ENCODE measurements at places on chromosomes 12 and 14.

- DNase-seq, result no peak
Observed at GRCh38 chr12:24993793-24994192, 44.9 kb upstream of the BCAT1 start.

DNA sequence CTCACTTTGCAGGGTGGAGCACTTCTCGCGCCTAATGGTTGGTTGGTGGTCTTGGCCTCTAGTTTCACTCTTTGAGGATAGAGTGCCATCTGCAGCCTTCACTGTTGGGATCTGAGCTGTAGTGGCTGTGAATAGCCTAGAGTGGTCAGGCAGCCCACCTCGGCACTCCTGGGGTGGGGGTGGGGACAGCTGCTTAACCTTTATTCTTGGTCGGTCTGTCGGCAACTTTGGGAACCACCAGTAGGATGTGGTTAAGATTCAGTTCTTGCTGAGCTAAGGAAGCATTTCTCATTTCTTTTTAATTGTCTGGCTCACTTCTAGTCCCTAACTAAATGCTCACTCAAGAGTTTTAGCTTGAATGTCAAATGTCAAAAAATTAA, 21.1 kb downstream of the TMBIM6 start:
- DNase-seq, result no peak

DNA sequence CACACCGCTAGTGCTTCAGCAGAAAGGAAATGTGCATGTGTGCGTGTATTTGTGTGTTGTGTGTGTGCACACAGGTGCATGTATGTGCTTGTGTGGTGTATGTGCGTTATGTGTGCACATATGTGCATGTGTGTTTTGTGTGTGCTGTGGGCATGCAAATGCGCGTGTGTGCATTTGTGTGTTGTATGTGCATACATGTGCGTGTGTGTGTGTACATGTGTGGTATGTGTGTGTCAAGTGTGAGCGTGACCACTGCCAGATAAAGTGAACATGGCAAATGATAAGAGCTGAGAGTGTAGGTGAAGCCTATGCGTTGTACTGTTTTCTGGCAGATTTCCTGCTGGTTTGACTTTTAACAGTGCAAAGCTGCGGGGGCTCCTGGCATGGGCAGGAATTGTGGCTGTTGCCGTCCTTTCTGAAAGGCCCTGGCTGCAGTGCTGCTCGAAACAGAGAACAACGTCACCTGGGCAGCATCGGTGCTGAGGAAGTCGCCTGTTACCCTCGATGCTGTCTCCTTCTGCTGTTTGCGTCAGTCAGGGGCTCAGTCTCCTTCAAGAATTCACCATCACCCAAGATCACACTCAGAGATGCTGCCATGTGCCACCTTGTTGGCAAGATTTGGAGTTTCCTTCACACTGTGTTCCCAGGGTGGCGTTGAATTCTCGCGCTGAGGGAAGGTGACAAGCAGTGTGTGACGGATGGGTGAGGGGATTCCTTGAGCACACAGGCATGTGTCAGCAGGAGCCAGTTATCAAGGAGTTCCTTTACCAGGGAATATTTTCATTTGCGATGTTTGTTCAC, 56.1 kb downstream of the ADGRD1 start:
- no peak for DNase-seq

DNA sequence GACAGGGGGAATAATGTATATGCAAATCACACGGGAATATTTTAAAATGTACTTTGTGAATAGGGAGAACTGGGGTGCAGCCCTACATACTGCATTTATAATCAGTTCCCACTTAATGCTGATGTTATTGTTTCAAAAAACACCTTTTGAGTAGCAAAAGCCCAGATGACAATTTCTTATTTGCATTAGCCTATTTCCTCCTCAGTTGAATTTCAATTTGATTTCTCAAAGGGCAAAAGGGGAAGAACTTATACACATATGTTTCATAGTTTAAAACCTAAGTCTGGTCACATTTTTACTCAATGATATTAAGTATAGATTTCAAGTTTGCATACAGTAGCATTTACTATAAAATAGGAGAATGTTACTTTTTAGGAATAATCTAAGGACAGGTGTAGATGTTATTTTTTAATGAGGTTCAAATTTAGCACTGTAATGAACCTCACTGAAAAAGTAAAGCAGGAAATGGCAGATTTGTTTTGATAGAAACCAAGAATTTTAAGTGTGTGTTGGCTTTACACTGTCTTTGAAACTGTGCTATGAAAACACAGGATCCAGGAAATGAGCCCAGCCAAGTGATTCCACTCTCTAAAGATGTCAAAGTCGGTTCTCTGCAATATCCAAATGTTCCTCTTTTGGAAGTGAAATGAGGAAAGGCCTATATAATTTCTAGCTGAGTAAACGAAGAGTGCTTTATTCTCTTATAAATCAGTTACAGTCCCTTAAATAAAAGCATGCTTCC, 367.4 kb downstream of the BTG1 start:
- no peak for DNase-seq

DNA sequence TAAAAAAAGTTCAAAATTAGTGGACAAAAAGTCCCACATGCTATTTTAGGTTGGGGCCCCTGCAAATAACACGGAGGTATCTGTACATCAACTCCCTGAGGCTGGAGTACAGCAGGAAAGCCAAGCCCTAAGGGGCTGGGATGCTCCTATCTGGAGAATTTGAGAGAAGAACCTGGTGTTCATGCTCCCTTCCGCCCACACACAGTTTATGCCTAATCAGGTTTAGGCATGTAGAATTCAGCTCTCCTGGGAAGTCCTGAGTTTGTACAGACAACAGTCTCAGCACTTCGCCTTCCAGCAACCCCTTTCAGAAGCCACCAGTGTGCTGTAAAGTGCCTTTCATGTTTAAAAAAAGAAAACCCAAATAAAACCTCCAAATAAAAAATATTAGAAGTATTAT, 237.3 kb upstream of the GRIP1 start:
- no peak for DNase-seq

GRCh38 chr14:72017290-72017689, 85.1 kb downstream of the RGS6 start:
- DNase-seq, result no peak

- peak; percentile 26 for DNase-seq
Observed at GRCh38 chr14:106442857-106443256, 916.5 kb downstream of the TMEM121 start.

DNA sequence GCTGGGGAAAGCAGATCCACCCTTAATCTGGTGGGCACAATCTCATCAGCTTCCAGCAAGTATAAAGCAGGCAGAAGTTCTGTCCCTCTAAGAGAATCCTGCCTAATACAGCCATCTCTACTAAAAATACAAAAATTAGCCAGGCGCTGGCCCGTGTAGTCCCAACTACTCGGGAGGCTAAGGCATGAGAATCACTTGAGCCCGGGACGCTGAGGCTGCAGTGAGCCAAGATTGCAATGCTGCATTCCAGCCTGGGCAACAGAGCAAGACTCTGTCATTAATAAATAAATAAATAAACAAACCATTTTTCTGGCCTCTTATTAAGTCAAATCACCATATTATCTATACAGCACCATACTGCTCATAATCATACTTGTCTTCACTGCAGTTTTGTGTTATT, 111.2 kb downstream of the MED13L start:
- no peak for DNase-seq

DNA sequence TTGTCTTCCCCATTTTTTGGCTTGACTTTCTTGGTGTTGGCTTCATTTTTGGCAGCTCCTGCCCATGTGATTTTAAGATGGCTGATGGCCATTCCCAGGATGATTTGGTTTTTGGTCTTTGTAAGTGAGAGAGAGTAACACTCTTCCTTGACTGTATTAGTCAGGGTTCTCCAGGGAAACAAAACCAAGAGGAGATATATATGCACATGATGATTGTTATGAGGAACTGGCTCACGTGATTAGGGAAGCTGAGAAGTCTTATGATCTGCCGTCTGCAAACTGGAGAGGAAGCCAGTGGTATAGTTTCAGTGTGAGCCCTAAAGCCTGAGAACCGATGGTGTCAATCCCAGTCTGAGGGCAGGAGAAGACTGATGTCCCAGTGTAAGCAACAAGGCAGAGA, 146.6 kb downstream of the NRXN3 start:
- no peak for DNase-seq

DNA sequence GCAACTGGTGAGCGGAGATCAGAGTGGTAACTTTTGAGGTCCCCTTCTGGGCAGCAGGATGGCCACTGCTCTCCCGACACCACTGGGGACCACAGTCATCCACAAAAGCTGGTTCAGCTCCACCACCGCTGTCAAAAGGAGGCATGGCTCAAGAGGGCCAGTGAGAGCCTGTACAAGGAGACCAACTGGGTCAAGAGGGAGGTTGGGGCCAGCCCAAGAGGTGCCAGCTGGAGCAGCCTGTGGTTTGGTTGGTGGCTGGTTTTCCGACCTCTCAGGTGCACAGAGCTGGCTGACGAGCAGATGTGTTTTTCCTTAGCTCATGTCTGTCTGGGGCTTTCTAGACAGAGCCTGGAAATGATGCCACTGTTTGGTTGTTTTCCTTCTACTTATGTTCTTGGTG, 60.1 kb downstream of the ERH start:
- DNase-seq, result no peak

GRCh38 chr14:49754570-49755097, 13.3 kb upstream of the KLHDC2 start:
- no peak for DNase-seq

DNA sequence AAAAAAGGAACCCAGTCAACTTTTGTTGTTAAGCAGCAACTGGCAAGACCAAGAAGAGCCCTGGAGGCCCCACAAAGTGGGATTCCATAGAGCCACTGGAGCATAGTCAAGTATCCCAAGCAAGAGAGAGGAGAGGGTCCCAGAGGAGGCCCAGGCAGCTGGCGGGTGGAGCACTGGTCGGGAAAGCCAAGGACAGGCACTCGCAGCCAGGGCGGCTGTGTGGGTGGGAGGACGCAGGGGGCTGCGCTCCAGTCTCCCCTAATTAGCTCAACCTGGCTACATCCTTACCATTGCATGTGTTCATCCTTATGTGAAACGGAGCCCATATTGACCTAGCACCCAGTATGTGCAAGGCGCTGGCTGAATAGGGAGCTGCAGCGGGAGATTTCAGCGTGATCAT, 18.3 kb upstream of the ZFP36L1 start:
- DNase-seq, result no peak

GRCh38 chr12:127230843-127231260, 1036.1 kb upstream of the TMEM132C start:
- DNase-seq, result no peak

DNA sequence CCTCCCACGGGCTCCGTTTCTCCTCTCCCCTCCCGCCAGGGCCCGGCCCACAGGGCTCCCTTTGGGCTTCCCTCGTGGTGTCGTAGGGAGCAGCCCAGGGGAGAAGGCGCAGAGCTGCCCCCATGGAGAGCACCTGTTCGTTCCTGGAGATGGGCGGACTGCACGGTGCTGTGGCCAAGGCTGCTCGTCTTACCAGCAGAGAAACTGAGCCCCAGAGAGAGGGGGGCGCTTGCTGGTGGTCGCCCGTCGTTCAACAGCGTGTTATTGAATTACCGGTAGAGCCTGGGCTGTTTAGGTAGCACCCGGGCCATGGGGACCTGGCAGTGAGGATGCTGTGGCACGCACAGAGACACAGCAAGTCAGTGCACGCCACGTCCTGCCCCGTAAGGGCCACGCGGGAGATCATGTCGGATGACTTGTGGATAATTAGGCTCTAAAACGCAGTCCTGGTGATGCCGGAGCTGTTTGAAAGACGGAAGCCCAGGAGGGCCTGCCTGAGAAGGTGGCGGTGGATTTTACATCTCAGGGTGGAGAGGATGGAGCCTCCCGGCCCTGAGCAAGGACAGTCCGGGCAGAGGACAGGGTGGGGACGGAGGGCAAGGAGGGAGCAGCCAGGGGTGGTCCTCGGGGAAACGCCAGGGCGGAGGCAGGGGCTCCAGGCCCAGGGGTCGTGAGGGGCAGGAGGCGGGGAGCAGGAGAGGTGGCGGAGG, 134.4 kb downstream of the ADGRD1 start:
- no peak for DNase-seq

DNA sequence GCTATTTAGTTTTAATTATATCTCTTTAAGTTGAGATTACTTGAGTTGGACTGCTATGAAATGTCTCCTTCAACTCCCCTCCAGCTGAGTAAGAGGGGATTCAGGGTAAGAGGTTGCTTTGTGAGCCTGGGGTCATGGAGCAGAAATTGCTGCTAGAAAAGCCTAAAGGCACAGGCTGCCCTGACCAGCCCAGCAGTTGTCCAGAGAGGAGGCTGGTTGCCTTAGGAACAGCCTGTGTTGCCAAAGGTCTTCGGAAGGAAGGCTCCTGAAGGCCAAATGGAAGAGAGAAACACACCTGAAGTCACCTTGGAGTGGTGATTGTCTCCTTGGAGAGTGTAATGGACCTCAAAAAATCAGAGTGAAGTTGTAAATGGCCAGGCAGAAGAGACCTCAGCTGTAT, 235.5 kb upstream of the PDE3A start:
- no peak for DNase-seq

GRCh38 chr12:5087831-5088554, 44.3 kb downstream of the KCNA5 start:
- DNase-seq, result no peak

GRCh38 chr12:96473394-96474093, 15.8 kb upstream of the CFAP54 start:
- DNase-seq, result no peak

- no peak for DNase-seq
Observed at GRCh38 chr12:21438643-21439042, 1.2 kb downstream of the PYROXD1 start.

DNA sequence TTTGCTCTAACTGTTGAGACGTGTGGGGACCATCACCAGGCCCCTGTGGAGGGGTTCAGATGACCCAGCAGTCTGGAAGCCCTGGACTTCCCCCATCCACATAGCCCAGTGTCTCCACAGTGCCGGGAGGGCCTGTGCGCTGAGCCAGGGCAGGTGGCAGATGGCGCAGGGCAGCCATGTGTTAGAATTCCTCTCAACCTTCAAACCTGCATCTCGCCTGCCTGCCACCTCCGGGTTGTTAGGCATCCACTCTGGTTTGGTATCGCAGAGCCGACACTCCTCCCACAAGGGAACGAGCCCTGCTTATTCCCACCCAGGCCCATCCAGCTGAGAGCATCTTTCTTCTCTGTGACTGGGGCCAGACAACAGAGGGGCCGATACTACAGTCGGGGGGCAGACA, 84.5 kb downstream of the ADGRD1 start:
- no peak for DNase-seq

GRCh38 chr12:94309373-94309772, 150.3 kb downstream of the CEP83 start:
- DNase-seq, result no peak

DNA sequence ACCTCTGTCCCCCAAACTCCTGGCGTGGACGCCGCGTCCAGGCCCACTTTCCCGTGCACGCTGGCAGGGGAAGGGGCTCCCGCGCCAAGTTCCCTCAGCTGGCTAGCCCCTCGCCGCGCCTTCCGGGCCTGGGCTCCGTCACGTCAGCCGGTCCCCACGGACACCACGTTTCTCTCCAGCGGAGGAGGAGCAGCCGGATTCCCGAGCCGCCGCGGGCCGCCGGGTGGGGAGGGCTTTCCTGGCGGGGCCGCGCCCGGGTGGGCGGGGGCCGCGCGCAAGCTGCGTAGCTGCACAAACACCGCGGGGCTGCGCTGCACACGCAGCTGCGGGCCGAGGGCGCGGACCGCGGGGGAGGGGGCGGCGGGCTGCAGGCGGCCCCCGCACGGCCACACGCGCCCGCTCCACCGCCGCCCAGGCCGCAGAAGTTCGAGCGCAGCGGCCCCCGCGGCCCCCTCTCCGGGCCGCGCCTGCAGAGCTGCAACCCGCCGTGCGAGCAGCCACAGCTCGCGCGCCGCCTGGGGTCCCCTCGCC, 45.1 kb upstream of the PNMA1 start:
- no peak for DNase-seq

Data from stimulated activated CD4-positive, alpha-beta T cell treated with anti-CD3 and anti-CD28 coated beads, Interleukin-12 subunit alpha, Interleukin-12 subunit beta, amount 100 ng/mL, for 48 hours (primary cell).